NCI-H1930 (cell line): ENCODE measurements at places on chromosomes 5 and 9.

- no peak for DNase-seq
These were observed 295.7 kb downstream of the ARHGEF28 start for GRCh38 chr5:73921741-73922140.

GRCh38 chr9:115653171-115653606, 500.4 kb upstream of the PAPPA start:
- DNase-seq: no peak

GRCh38 chr5:33536802-33537201, 96.0 kb downstream of the TARS1 start:
- DNase-seq: no peak

- DNase-seq: no peak
These were observed 240.9 kb downstream of the TRPM3 start for GRCh38 chr9:70880535-70880934.

- no peak for DNase-seq
These were observed 31.2 kb downstream of the ZDHHC21 start for GRCh38 chr9:14662060-14662453.

GRCh38 chr5:56900858-56901578, 8.4 kb upstream of the SETD9 start:
- no peak for DNase-seq

DNA sequence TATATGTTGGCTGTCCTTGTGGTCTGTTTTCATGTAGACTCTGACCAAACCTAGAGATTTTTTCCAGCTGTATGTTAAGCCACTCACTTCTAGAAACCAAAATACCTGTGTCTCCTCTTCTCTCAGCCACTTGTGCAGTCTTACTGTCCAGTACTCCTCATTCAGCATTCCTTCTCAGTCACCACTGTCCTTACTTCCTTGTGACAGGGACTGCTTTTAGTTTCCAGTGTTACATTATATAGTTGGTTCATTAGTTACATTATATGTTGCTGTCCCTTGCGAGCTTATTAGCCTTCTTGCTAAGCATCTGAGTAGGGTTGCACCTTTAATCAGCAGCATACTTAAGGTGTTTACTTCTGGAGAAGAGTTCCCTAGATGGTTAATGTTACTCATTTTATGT, 4.3 kb downstream of the ATP6V1G1 start:
- no peak for DNase-seq

- DNase-seq: no peak
These were observed 184.0 kb downstream of the SPOCK1 start for GRCh38 chr5:137315109-137315508.

- no peak for DNase-seq
These were observed 226.6 kb upstream of the ADCY2 start for GRCh38 chr5:7169240-7169878.

DNA sequence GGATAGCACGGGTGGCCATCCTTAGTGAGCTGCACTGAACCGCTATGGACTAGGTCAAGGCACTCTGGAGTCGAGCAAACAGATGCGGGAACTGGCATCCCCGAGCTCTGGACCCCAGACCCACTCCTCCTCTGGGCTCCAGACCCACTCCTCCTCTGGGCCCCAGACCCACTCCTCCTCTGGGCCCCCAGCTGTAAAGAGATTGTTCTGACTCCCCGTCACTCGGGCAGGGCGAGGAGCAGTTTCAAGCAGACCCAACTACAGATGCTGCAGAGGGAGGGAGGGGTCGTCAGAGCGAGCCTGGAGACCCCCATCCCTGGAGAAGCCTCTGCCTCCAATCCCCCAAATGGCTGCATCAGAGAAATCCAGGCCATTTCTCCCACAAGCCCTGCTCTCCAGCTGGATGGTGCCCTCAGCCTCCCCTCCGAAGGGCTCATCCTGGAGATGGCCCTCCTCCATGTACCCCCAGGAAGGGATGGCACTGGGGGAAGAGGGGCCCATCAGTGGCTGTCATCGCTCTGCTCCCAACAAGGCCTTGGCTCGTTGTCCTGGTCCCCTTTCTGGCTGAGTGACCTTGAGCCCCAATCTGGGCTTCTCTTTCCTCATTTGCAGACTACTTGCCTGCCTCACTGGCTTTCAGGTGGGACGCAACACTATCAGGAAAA, 38.7 kb downstream of the DUSP1 start:
- DNase-seq: no peak
